Tibial artery (tissue), 4 donors: ENCODE measurements at places on chromosomes 16 and 17.

DNA sequence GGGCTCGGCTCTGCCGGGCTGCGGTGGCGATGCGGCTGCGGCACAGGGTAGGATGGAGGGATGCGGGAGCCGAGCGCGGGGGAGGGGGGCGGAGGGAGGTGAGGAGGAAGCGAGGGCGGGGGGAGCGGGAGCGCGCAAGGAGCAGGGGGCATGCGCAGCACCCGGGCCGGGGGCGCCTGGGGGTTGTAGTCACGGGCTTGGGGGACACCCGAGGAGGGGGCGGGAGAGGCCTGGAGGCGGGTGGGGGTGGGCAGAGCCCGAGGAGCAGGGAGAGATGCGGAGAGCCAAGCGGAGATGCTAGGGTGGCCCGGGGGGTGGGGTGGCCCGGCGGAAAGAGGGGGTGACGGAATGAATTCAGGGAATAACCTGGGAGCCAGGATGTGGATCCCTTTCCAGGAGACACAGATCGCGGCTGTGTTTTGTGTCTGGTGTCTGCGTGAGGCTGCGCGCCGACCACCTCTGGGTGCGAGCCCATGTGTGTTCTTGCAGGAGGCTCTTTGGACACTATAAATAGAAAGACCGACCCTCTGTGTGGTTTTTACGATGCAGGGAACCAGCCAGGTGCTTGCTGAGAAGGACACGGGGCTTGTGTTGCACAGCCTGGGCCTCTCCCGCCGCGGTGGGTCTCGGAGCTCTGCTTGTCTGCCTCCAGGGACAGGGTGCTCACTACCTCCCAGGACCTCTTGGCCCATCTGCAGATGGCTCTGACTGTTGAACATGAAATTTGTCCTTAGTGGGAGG is at the start of gene STX1B:
STX1B (minus strand) TSS at position 54 of the 741 bp plus-strand sequence. CDS start 242 bp downstream, outside the sequence.
- no peak for DNase-seq

DNA sequence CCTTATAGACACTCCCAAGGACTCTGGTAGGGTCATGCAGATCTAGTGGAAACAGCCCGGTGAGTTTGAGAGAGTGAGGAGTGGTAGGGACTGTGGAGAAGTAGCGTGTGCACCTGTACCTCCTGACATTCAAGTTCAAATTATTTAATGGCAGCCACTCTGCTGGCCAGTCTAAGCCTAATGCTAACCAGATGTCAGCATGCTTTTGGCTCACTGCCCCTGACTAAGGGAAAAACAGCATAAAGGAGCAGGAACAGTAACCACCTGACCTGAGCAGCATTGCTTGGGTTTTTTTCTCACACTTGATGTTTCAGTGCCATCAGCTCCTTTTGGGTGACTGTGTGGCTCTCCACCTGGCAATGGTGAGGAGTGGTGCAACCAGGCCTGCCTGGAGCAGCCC is 23.8 kb upstream of the SLC12A3 start:
- no peak for DNase-seq

- no peak for DNase-seq
Observed at GRCh38 chr16:2174396-2175131, 19.0 kb downstream of the TRAF7 start.

DNA sequence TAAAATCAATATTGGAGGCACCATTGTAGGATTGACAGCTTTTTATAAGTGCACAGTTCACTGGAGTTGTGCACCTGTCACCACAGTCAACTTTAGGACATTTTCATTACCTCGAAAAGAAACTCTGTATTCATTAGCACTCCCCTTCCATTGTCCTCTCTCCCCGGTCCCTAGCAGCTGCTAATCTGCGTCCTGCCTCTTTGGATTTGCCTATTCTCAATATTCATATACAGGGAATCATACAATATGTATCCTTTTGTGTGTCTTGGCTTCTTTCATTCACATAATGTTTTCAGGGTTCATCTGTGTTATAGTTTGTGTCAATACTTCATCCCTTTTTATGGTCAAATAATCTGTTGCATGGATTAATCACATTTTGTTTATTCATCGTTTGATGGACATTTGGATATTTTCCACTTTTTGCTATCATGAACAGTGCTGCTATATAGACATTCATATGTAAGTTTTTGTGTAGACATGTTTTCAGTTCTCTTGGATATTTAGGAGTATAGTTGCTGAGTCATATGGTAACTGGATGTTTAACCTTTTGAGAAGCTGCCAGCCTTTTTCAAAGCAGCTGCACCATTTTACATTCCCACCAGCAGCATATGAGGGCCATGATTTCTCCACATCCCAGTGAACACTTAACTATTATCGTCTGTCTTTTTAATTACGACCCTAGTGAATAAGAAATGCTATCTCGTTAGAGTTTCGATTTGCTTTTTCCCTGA is 9.8 kb downstream of the DNAJA3 start:
- DNase-seq, result no peak

GRCh38 chr16:77789085-77790008 is 983 bp downstream of the VAT1L start:
- DNase-seq, result no peak
